Temporal lobe (tissue), 4 donors: ENCODE measurements at places on chromosomes 7 and 10. TPM values are rescaled to one million over a fixed set of nuclear protein-coding genes. Genes with fewer than 3 reads are reported as not detected.

Gene CRTAC1
- 6.6 TPM for total RNA-seq

Gene PGAM2
- total RNA-seq = 1.7 TPM

Gene ERVW-1
- not detected for total RNA-seq

Gene PVRIG
- total RNA-seq = not detected
